Activated naive CD4-positive, alpha-beta T cell treated with anti-CD3 and anti-CD28 coated beads, Interleukin-2, amount 10 ng/mL, durations not matched to agents 7 days and 5 days (primary cell): ENCODE measurements at places on chromosomes 6 and 20.

- H3K27me3 ChIP-seq = no peaks in the 10 kb centered on the region
- H3K36me3 ChIP-seq = peaks cover 23% of the 10 kb centered on the region
- no peak overlapping the region for H3K27ac ChIP-seq
- peaks cover 2% of the 10 kb centered on the region for H3K4me1 ChIP-seq
- DNase-seq = no peak
These were observed 24.4 kb downstream of the SERAC1 start for GRCh38 chr6:158143700-158144099.

DNA sequence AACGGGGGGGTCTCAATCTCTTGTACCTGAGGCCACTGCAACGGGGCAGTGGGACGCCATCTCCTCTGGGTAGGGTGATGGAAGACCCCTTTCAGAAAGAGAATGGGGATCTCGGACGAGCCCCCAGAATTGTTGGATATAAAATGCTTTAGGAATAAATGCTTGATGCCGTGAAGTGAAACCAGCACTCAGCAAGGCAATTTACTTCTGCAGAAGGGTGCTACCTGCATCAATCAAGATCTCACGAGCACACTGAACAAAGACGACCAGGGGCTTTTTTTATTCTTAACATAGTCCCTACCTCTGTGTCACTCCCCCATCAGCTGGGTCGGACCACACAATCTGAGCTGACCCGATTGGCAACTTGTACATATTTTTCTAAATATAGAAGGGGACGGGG lies 203.6 kb upstream of the TBX18 start:
- no peak overlapping the region for H3K4me3 ChIP-seq
- DNase-seq = no peak
- H3K4me1 ChIP-seq = no peaks in the 10 kb centered on the region
- H3K36me3 ChIP-seq = no peaks in the 10 kb centered on the region
- H3K27ac ChIP-seq = no peak overlapping the region

DNA sequence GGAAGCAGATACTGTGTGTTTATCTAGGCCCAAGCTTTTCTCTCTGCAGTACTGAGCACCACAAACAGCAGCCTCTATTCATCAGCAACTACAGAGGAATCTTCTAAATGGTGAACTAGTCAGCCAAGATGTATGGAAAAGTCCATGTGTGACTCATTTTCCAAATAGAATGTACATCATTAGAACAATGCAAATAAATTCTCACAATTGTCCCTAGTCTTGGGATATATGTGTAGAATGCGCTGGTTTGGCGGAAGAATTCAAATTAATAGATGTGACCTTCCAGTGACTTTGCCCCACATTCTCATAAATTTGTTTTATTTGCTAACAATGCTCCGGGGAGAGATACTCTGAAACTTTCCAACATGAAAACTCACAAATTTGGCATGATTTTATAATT lies 436.2 kb downstream of the CBLN4 start:
- no peak overlapping the region for H3K27ac ChIP-seq
- H3K4me1 ChIP-seq = no peaks in the 10 kb centered on the region
- H3K36me3 ChIP-seq = no peaks in the 10 kb centered on the region
- no peak for DNase-seq
- no peak overlapping the region for H3K4me3 ChIP-seq

GRCh38 chr6:21955053-21955595 lies 341.7 kb downstream of the PRL start:
- no peak overlapping the region for H3K4me3 ChIP-seq
- H3K27ac ChIP-seq = no peak overlapping the region
- peaks cover 13% of the 10 kb centered on the region for H3K4me1 ChIP-seq
- no peaks in the 10 kb centered on the region for H3K36me3 ChIP-seq

- H3K4me3 ChIP-seq = no peak overlapping the region
- H3K4me1 ChIP-seq = no peaks in the 10 kb centered on the region
- H3K27me3 ChIP-seq = peaks cover 67% of the 10 kb centered on the region
- no peak overlapping the region for H3K27ac ChIP-seq
These were observed 7.8 kb downstream of the TMC2 start for GRCh38 chr20:2544211-2544610.

DNA sequence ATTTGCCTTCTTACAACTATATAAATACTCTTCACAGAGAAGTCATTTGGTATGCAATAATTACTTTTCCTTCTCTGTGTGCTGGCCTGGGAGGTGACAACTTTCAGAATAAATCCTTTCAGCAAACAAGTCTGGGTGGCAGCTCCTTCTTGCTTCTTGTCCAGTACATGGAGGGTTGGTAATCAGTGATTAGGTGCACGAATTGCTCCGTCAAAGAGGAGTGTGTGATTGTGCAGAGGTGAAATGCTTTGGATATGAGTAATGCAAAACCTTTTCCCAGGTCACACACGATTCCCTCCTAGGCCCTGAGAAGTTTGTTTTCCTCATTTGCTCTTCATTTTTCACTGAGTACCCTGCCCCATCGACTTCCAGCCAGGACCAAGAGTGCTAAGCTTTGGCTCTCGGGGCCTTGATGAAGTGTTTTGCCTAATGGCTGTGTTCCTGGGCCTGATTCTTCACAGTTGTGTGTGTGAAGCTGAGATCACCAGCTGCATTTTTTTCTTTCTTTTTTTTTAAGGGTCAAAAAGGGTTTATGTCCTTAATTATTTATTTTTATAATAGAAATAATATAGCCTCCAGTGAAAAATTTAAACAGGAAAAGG lies 216.5 kb downstream of the ZMYND8 start:
- H3K4me3 ChIP-seq = no peak overlapping the region
- DNase-seq = no peak
- peaks cover 4% of the 10 kb centered on the region for H3K27me3 ChIP-seq

- H3K27ac ChIP-seq = no peak overlapping the region
- DNase-seq = no peak
- no peak overlapping the region for H3K4me3 ChIP-seq
- no peaks in the 10 kb centered on the region for H3K27me3 ChIP-seq
- H3K36me3 ChIP-seq = no peaks in the 10 kb centered on the region
These were observed 114.3 kb upstream of the JAG1 start for GRCh38 chr20:10788055-10788454.

- H3K36me3 ChIP-seq = no peaks in the 10 kb centered on the region
- H3K4me3 ChIP-seq = no peak overlapping the region
- no peak overlapping the region for H3K27ac ChIP-seq
- H3K27me3 ChIP-seq = no peaks in the 10 kb centered on the region
These were observed 280.8 kb downstream of the CENPW start for GRCh38 chr6:126620719-126621118.

GRCh38 chr6:161233986-161234661 lies 39.7 kb downstream of the AGPAT4 start:
- peaks cover under 1% of the 10 kb centered on the region for H3K4me1 ChIP-seq
- H3K27ac ChIP-seq = no peak overlapping the region
- no peak overlapping the region for H3K4me3 ChIP-seq

- H3K4me3 ChIP-seq = no peak overlapping the region
- no peak for DNase-seq
- no peak overlapping the region for H3K27ac ChIP-seq
- peaks cover 31% of the 10 kb centered on the region for H3K27me3 ChIP-seq
- no peaks in the 10 kb centered on the region for H3K4me1 ChIP-seq
These were observed 14.2 kb upstream of the BNIP5 start for GRCh38 chr6:36350681-36351571.

- no peaks in the 10 kb centered on the region for H3K4me1 ChIP-seq
- H3K36me3 ChIP-seq = no peaks in the 10 kb centered on the region
- H3K4me3 ChIP-seq = no peak overlapping the region
- H3K27me3 ChIP-seq = no peaks in the 10 kb centered on the region
These were observed 10.2 kb upstream of the RCAN2 start for GRCh38 chr6:46501136-46502089.

DNA sequence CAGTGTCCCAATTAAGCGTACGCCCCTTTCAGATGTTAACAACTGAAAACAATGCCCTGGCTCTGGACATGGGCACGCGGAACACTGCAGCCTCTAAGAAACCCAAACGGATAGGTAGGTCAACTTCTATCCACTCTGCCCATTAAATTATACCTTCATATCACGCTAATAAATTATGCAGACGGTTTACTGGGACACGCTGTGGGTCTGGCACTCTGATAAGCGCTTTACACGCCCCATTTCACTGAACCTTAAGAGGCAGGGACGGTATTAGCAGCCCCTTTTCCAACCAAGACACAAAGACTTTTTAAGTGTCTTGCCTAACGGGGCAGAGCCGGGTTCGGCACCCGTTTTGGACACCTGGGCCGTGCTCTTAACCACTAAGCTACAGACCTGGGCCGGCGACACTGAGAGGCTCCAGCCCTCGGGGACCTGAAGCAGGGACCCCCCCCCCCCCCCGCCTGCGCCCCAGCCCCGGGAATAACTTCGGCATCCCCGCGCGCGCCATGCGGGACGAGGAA lies 744 bp downstream of the STAU1 start:
- no peak for DNase-seq
- H3K4me1 ChIP-seq = peaks cover 42% of the 10 kb centered on the region
- H3K4me3 ChIP-seq = peak overlapping the region; percentile 90
- H3K36me3 ChIP-seq = peaks cover 23% of the 10 kb centered on the region

GRCh38 chr20:61162451-61162850 lies 89.6 kb upstream of the CDH4 start:
- H3K27ac ChIP-seq = no peak overlapping the region
- H3K4me1 ChIP-seq = no peaks in the 10 kb centered on the region
- no peak overlapping the region for H3K4me3 ChIP-seq

DNA sequence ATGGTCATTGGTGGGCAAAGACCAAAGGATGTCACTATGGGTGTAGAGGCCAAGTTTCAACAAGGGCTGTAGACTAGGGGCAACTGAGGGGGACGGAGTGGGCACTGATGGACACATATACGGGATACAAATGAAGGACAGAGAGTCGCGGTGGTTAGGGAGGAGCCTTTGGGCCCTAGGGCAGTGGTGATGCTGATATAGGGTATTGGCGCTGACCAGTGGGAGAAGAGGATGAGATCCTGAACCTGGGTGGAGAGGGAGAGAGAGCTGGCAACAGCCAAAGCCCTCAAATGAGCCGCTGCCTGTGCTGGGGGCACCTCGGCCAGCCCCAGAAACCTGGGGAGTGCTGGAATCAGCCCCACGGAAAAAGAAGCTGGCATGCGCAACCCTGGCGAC lies 1.6 kb downstream of the CDH22 start:
- no peaks in the 10 kb centered on the region for H3K36me3 ChIP-seq
- H3K4me3 ChIP-seq = peak overlapping the region; percentile 11
- no peak for DNase-seq
- H3K4me1 ChIP-seq = peaks cover 4% of the 10 kb centered on the region

DNA sequence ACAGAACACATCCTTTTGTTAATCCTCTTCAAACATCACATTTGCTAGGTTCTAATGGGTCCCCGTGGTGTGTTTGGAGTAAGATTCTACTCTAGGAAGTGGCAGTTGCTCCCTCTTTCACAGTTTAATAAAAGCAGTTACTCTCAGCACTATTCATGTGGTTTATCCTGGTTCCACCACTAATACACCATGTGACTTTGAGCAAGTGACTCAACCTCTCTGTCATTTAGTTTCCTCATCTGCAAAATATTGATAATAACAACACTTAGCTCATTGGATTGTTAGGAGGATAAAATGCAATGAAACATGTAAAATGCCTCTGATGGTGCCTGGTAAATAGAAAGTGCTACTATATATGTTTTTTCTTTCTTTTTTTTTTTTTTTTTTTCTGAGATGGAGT lies 488.0 kb upstream of the NOX3 start:
- H3K27ac ChIP-seq = no peak overlapping the region
- no peak for DNase-seq
- H3K27me3 ChIP-seq = no peaks in the 10 kb centered on the region
- H3K4me3 ChIP-seq = no peak overlapping the region
- H3K36me3 ChIP-seq = no peaks in the 10 kb centered on the region

DNA sequence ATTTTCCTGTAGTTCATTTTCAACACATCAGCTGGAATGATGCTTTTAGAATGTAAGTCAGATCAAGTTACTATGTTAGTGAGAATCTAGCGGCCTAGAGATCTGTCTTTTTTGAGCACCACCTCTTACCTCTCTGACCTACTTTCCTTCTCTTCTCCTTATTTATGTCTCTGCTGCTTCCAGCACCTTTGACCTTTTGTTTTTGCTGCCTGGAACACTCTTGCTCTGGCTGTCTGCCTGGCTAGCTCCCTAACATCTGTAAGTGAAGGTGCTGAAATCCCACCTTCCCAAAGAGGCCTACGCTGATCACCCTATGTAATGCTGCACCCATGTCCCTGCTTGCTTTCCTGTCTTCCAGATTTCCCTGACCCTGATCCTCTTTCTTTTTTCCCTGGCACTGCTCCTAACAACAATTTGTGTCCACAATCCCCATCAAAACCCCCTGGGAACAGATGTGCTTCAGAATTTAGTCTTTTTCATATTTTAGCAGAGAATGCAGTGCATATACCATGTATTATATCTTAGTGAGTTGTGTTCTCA lies 87.8 kb downstream of the RFPL4B start:
- no peak for DNase-seq
- no peak overlapping the region for H3K4me3 ChIP-seq
- no peaks in the 10 kb centered on the region for H3K36me3 ChIP-seq

DNA sequence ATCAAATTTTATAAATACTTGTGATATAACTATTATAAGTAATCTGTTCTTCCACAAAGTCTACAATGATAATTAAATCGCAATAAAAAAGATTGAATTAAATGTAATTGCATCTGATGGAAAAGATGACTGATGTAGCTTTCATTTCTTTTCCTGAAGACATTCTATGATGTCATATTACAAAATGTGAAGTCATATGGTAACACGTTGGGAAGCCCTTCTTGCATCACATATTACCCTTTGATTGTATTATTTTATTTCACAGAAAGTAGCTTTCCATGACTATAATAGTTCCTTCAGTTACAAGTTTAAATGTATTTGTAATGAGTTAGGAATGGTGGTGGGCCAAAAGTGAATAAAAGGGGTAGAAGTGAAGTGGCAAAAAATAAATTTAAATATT lies 19.0 kb upstream of the OR2B2 start:
- no peak overlapping the region for H3K27ac ChIP-seq
- H3K4me3 ChIP-seq = no peak overlapping the region
- no peaks in the 10 kb centered on the region for H3K4me1 ChIP-seq
- DNase-seq = no peak
- peaks cover 25% of the 10 kb centered on the region for H3K27me3 ChIP-seq
- H3K36me3 ChIP-seq = no peaks in the 10 kb centered on the region

DNA sequence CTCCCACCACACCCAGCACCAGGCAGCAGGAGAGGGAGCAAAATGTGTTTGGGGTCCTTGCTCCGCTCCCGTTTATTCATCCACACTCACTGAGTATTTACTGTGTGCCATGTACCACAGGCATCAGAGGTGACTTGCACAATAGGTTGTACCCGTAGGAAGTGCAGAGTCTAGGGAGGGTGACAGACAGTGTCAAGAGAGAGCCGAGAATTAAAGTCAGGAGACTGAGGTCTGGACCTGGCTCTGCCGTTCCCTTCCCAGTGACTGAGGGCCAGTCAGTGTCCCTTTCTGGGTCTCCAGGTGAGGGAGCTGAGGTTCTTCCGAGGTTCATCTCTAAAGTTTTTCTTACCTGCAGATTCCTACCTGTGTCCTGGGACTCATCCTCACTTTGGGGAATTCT lies 22.3 kb downstream of the TTBK1 start:
- peaks cover 66% of the 10 kb centered on the region for H3K27me3 ChIP-seq
- no peak overlapping the region for H3K4me3 ChIP-seq
- H3K4me1 ChIP-seq = peaks cover 5% of the 10 kb centered on the region
- no peak overlapping the region for H3K27ac ChIP-seq

- H3K27me3 ChIP-seq = peaks cover 16% of the 10 kb centered on the region
- H3K4me3 ChIP-seq = no peak overlapping the region
- DNase-seq = no peak
- H3K36me3 ChIP-seq = no peaks in the 10 kb centered on the region
These were observed 18.5 kb upstream of the PACSIN1 start for GRCh38 chr6:34447386-34447785.
